Stimulated activated CD4-positive, alpha-beta T cell treated with anti-CD3 and anti-CD28 coated beads, Interleukin-2, amount 100 ng/mL, for 24 hours (primary cell): ENCODE measurements at places on chromosomes 12 and 14.

GRCh38 chr12:121697093-121697698, 15.4 kb upstream of the TMEM120B start:
- no peak for DNase-seq

DNA sequence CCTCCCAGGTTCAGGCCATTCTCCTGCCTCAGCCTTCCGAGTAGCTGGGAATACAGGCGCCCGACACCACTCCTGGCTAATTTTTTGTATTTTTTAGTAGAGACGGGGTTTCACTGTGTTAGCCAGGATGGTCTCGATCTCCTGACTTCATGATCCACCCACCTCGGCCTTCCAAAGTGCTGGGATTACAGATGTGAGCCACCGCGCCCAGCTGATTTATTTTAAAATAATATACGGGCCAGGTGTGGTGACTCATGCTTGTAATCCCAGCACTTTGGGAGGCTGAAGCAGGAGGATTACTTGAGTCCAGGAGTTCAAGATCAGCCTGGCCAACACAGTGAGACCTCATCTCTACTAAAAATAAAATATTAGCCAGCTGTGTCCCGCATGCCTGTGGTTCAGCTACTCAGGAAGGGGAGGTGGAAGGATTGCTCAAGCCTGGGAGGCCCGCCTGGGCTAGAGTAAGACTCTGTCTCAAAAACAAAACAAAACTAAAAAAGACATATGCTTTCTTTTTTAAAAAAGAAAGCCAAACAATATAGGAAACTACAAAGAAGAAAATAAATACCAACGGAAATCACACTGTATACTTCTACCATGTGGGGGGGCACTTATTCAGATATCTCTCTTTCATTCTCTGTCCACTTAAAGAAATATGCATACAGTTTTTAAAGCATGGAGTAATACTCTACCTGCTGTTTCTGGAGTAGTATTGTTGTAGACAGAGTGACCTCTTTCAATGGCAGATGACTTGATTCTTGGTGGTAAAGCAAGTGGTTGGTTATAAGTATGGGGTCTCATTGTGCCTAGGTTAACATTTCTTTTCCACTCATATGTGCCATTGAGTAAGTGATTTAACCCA, 930 bp upstream of the MIA2 start:
- DNase-seq: no peak

GRCh38 chr12:89695100-89695499, 13.5 kb downstream of the ATP2B1 start:
- DNase-seq: no peak

DNA sequence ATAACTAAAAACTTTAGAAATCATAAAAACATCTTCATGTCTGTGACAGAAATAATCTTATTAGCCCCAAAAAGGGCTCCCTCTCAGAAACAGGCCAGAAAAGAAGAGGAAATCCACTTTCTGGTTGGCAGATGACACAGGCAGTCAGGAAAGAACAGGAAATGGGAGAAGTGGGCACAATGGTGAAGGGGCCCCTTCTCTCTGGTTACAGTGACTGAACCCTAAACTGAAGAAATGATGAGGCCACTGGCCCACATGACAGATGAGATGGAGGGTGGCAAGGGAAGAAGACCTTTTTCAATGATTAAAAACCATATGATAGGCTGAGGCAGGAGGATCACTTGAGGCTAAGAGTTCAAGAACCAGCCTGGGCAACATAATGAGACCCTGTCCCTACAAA, 21.1 kb downstream of the TCTN1 start:
- no peak for DNase-seq

- no peak for DNase-seq
Measured at GRCh38 chr14:63362389-63362819, 43.7 kb upstream of the GPHB5 start.

DNA sequence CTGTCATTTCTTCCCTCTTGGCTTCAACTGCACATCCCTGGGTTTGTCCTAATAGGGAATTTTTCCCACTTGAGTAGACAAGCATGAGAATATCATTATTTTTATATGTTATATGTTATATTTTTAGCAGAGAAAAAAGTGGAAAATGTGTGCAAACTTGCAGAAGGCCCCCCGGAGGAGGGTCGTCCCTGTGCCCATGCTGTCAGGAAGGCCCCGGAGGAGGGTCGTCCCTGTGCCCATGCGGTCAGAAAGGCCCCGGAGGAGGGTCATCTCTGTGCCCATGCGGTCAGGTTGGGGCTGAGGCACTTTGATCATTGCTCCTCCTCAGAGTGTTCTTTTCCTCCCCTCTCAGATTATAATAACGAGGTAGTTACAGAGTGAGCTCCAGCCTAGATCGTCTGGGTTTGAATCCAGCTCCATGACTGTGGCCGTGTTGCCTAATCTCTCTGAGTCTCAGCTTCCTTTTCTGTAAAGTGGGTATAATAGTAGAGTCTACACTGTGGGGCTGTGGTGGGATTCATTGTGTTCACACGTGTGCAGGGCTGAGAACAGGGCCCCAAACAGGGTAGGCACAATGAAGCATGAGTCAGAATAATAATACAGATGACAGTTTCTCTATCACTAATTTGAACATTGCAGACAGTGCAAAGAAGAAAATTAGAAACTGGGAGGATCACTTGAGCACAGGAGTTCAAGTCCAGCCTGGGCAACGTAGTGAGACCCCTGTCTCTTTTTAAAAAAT, 33.4 kb downstream of the ELK3 start:
- no peak for DNase-seq

GRCh38 chr14:92175811-92176210, 54.0 kb downstream of the CPSF2 start:
- no peak for DNase-seq

DNA sequence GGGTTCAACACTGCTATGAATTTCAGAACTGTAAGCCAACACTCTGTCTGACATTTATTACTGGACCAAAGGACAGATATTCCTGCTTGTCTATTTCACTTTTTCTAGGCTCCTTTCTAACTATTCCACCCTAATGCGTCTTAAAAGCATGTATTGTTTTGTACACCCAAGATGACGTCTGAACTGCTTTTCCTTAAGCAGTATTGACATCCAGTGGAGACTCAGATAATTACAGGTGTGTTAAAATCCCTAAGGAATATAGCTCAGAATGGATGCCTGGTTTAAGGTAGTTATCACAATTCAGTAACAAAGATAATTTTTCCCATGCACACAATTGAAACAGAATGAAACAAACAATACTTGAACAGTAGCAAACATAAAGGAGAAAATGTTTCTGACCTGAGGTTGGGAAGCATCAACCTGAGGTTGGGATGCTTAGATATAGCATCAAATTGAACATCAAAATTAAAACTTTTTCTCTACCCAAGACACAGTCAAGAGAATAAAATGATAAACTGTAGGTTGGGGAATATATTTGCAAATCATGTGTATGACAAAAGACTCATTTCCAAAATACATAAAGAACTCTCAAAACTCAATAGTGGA, 93.7 kb upstream of the PTPRR start:
- no peak for DNase-seq

- DNase-seq: no peak
Measured at GRCh38 chr14:102370305-102370809, 7.6 kb downstream of the TECPR2 start.

DNA sequence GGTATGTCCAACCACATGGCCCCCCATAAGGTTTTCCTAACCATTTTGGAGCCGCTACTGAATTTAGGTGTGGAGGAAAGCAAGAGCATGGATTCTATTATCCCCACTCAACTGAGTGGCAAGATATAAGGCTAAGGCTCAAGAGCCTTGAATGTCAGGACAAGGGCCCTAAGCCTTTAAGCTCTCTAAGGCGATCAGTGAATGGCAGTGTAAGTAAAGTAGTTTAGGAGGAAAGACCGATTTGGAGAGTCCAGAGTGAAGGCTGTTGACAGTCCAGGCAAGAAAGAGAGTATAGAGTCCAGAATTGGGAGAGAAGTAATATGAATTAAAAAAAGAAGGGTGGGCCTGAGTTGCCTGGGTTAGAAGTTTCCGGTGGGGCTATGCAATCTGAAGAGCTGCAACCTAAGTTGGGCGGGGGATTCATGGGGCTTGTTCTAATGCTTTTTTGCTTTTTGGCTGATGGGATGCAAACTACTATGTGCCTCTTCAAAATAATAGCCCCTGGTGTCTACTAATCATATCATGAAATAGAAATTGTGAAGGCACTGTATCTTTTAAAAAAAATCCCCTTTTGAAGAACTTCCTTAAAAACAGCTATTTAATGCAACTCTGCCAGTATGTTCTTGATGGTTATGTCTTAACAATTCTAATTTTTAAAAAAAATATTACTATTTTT, at the start of gene SPIC:
Gene SPIC, plus strand, starts transcription at position 626 of the 676 bp plus-strand sequence. CDS start 1,569 bp downstream, outside the sequence.
- no peak for DNase-seq

DNA sequence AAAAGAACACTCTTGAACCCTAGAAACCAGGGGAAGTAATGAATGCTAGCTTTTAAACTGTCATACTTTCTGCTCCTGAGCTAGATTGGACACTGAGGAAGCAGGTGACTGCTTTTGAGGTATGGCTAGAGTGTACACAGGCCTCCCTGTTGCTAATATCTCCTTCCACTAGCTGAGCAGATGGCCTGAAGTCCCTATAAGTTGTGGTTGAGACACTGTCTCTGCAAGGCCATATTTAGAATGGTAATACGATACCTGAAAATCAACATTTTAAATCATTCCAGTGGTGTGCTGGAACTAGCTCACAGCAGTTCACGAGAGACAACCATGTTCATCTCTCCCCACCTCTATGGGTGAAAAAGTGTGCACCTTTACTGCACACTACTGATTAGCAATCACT, 46.4 kb upstream of the BMP4 start:
- no peak for DNase-seq

GRCh38 chr14:105465209-105466031, 9.2 kb upstream of the CRIP2 start:
- no peak for DNase-seq

- DNase-seq: peak; percentile 75
Measured at GRCh38 chr12:1634590-1635191, 5.7 kb downstream of the WNT5B start.

DNA sequence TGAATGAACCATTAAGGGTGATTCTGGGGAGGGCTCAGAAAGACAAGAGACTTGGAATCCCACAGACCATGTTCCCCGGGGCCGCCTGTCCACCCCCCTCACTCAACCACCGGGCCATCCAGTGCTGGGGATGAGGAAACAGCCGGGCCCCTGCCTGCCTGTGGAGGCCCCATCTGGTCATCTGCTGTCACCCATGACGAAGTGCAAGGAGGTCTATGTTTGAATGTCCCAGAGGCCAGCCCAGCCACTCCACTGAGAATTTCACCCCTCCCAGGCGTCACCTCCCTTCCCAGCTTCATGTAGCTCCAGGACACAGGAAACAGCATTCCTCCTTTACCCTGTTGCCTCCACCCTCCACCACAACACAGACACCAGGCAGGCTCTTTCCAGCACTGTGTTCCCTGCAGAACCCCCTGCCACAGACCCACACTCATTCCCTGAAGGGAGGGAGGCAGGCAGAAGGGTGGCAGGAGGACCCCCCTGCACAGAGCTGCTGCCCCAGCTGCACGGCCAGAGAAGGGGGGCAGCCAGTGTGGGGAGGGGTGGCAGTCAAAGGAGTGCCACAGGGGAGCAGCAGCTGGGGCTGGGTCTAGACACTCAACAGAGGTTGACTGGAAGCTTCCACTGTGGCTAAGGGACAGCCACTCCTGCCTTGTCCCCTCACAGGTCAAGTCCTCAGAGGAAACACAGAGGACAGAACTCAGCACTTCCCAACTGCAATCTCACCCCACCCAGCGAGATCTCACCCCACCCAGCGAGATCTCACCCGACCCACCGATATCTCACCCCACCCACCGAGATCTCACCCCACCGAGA, 50.3 kb upstream of the PPP2R5C start:
- DNase-seq: no peak

DNA sequence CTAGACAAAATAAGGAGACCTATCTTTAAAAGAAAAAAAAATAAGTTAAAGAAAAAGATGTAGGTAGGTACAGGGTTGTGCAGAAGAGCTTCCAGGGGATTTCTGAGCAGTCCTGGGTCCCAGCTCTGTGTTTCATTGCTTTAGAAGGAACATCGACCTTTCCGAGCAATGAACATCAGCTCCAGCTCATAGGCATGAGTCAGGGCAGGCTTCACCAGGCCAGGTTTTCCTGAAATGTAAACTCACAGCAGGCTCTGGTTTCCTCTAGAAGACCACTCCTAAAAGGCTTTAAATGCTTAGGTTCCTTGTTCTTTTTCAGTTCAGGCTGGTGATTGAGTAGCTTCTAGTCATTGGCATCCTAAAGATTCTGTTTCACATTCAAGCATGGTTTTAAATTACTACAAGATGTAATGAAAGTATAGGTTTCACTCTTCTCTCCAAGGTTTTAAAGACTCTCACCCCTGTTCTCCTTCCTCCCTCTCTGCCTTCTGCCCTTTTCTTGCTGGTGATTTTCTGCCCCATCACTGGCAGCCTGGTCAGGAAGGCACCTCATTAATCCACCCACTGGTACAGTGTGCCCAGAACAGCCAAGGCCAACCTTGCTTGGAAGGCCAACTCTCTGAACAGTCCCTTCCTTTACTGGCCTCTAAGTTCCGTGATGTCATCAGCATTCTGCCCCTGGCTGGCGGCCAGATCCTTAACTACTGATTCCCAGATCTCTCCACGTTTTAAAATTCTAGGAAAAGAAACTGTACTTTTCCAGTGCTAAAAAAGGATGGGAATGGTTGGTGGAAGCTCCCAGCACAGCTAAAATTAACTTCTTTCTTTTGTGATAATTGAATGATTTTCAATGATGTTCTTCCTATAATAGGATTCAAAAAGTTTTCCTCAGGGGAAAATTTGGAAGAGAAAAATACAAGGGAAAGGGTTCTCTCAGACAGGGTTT, 109.4 kb upstream of the HIF1A start:
- no peak for DNase-seq

GRCh38 chr14:73776194-73776537, 62.0 kb upstream of the PNMA1 start:
- DNase-seq: no peak
